ENCODE measurements at places on chromosomes 7 and 10.

DNA sequence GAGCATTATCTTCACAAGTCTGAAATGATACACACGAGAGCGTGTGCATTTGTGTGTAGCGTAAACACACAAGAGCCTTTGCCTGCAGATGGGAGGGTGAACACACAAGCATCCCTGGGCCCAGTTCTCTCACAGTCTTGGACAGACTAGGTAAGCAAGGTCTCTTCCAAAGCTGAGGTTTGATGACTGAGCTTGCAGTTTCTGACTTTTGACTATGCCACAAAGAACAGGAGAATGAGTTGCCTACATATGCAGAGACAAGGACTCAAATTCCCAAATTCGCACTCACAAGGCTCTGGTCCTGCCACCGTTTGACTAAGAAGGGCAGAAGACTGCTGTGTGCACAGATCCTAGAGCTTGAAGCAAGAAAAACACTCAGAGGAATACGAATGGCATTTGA is 55.8 kb downstream of the FAM53B start:
- DNase-seq: no peak

DNA sequence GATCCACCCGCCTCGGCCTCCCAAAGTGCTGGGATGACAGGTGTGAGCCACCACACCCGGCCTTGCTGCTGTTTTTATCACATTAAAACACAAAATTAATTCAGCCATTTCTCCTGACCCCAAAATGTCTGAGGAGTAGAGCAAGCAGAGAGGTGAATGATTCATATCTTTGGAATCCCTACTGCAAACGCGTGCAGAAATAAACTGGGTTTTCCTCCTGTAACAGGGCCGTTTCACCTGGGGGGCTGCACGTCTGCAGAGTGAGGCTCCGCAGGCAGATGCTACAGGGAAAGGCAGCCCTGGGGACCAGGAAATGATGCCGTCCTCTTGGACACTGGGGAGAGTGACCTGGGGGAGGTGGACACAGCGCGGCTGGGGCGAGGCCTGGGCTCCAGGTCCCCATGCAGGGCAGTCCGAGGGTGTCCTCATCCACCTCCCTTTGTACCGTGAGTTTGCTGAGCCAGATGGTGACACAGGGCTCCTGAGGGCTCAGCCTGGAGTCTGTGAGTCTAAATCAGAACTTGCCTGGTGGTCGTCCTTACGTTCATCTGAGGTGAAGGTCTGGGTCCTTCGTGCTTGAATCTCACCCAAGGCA is 41.9 kb downstream of the PDGFA start:
- DNase-seq: no peak

GRCh38 chr10:118666350-118666749 is 70.9 kb upstream of the PRLHR start:
- DNase-seq: no peak

DNA sequence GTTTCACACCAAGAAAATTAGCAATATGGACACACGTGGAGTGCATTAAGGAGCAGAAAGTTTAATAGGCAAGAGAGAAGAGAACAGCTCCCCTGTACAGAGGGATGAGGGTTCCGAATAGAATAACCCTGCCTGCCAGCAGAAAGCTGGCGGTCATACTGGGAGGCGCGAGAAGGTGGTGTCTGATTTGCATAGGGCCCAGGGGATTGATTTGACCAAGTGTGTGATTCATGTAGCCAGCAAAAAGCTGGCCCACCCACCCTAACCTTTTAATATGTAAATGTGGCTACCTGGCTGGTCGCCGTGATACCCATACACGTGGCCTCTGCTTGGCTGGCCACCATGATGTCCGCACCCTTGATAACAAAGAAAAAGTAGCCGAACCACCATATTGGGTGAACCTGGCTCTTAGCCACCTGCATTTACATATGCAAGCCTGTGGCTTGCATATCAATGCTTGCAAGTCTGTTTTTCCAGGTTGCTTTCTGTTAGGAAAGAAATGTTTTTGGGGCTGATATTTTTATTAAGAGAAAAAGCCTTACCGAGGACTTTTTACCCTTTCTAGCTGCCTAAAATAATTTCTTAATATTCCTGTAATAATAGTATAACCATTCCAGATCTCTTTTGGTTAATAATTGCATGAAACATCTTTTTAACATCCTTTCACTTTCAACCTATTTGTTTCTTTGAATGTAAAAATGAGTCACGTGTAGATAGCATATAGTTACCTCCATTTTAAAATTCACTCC is 20.5 kb upstream of the VWDE start:
- DNase-seq: no peak

- no peak for DNase-seq
Observed at GRCh38 chr10:77647543-77648293, 10.1 kb upstream of the KCNMA1 start.

- no peak for DNase-seq
Observed at GRCh38 chr7:33578881-33579672, 326.3 kb upstream of the BMPER start.

DNA sequence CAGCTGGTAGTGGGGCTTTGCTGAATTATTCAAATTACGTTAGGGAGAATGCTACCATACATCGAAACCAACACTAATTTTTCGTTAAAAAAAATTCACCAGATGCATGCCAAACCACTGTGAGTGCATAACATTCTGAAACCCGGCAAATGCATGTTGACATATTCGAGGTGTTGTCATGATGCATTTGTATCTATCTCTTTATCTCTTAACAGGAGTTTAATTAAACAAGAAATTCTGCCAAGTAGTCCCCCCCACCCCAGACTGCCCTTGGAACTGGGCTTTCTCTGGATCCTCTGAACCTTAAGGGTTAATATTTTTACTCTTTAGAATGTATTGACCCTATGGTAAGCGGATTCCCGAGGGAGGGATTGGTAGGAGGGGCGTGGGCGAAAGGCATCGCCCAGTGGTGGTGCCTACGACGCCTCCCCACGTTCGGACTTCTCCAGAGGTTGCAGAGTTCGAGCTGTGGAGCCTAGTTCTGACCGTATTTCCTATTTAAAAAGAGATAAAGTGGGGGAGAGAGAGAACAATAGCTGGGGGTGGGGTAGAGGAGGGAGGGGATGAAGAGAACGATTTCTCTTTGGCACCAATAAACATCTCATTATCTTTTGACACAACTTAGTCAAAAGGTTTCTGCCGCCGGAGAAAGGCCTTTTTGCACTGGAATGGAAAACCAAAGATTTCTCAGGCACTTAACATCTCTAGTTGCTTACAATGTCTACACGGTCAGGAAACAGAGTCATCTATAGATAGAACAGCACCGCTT is 7.2 kb downstream of the DLX6 start:
- no peak for DNase-seq

DNA sequence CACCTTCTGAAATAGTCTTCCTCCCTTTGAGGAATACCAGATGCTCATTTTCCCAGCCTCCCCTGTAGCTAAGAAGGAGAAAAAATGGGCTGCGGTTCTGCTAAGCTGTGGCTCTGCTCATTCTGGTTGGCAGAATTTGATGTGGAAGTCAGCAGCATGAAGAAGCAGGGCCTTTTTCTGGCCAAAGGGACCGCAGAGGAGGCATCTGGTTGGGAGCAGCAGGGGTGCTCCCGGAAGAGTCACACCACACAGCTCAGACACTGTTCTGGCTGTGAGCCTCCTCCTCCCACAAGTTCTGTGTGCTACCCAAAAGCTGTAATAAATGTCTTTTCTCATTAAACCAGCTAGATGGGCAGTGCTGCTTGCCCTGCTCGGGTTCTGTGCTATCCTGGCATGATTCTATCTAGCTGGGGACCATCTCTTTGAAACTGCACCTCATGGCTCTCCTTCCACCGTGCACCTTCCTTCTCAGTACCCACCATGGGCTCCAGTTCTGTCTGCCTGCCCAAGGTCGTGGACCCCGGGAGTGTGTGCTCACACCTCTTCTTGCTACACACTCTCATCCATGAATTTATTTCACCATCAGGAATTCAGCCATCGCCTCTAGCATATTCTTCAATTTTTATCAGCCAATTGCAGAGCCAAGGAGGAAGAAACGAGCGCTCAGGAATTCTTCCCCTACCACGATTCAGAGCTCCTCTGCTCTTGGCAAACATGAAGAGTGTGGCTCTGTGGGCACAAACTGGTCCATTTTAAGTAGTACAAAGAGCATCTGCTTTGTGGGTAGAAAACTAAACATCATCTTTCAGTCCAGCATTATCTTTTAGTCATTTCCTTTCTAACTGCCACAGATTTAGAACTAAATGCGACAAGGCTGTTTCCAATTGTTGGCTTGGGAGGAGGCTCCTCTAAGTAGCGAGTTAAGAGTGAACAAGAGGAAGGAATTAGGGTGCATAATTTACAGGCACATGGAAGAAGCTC is 76.9 kb downstream of the FAM171A1 start:
- DNase-seq: no peak

- no peak for DNase-seq
Observed at GRCh38 chr7:23445326-23445725, 25.0 kb downstream of the IGF2BP3 start.

GRCh38 chr10:119208553-119208940 is 1.2 kb downstream of the GRK5 start:
- DNase-seq: no peak

Data from bone marrow (tissue), 2 donors.